ENCODE measurements at places on chromosomes 5 and 9.
A peak's percentile ranks its signal among the peaks of the same experiment; 100 is the strongest.

- no peak for DNase-seq
Measured at GRCh38 chr9:88757406-88758010, 222.5 kb downstream of the NXNL2 start.

DNA sequence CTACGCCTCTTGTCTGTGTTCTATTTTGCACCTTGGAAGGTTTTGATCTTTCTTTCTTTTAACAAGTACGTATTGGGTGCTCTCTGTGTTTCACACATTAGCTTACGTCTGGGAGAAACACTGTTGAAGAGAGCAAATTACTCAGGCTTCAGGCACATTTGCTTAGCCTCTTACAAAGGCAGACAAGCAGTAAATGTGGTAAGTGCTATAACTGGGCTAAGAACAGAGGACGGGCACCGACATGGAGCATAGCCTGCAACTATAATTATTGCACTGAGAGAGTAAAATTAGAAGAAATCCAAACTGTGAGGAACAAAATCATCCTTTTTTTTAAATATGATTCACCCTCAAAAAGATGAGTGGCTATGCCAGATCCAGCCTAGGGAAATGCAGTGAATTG lies 9.4 kb upstream of the PARP8 start:
- no peak for DNase-seq

DNA sequence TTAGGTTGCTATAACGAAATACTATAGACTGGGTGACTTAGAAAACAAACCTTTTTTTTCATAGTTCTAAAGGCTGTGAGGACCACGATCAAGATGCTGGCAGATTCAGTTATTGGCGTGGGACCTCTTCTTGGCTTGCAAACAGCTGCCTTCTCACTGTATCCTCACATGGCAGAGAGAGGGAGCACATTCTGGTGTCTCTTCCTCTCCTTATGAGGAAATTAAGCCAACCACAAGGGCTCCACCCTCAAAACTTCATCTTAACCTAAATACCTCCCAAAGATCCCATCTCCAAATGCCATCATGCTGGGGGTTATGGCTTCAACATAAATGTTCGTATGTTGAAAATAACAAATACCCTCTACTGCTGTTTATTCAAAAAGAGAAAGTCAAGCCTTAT lies 197.1 kb downstream of the CEMIP2 start:
- DNase-seq, result no peak

DNA sequence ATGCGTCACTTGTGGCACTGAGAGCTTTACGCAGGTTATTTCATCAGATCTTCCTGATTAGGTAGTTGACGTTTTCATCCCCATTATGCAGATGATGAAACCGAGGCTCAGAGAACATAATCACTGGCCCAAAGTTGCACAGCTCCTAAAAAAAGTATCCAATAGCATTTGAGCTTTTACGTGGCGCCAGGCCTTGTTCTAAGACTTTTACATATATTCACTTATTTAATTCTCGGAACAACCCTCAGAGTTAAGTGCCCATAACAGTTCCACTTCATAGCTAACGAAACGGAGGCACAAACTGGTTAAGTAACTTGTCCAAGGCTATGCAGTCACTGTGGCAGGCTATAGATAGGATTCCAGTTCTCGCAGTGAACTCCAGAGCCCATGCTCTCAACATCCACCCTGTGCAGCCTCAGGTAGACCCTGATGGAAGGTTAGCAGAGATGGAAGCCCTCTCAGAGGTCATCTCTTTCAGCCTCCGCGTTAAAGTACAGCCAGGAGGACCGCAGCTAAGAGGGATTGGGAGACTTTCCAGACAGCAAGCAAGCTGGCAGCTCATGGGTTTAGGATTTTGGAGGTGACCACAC lies 39.3 kb downstream of the AMBP start:
- DNase-seq, result no peak

- DNase-seq, result no peak
Measured at GRCh38 chr9:17322882-17323864, 188.3 kb downstream of the CNTLN start.

DNA sequence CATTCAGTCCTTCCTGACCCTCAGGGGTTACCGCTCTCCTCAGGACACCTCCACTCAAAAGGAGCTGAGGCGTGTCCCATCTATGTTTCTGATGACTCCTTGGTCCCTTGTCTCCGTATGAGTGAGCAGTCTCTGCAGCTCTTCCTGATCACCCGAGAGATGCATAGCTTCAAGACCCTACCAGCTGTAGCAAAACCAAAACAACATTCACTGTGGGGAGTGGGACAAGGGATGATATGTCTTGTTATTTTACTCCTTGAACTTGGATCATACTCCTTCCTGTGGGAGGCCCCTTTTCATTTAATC lies 14.4 kb downstream of the GLDC start:
- no peak for DNase-seq

GRCh38 chr5:3375586-3376311 lies 219.9 kb upstream of the IRX1 start:
- no peak for DNase-seq

DNA sequence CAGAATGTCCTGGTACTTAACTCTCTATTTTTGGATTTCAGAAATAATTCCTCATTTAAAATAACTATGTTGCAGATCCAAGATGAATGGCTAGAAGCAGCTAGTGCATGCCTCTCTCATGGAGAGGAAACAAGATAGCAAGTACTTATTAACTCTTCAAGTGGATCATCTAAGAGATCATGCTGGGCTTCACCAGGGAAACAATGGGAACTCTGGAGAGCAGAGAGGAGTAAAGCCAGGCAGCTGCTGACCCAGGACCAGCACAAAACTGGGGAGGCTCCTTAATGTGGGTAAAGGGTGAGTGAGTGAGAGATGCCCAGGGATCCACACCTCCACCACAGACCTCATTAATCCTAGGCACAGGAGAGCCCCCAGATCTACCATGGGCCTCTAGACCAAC lies 897.8 kb upstream of the ACO1 start:
- no peak for DNase-seq

- DNase-seq, result no peak
Measured at GRCh38 chr9:88196142-88196790, 58.0 kb upstream of the SPATA31C2 start.

GRCh38 chr5:149581192-149581861 lies at the start of gene ARHGEF37:
TSS of gene ARHGEF37 (plus strand) at chr5:149581498. CDS start at chr5:149597770, 16,272 bp downstream.
- peak; percentile 73 for DNase-seq

DNA sequence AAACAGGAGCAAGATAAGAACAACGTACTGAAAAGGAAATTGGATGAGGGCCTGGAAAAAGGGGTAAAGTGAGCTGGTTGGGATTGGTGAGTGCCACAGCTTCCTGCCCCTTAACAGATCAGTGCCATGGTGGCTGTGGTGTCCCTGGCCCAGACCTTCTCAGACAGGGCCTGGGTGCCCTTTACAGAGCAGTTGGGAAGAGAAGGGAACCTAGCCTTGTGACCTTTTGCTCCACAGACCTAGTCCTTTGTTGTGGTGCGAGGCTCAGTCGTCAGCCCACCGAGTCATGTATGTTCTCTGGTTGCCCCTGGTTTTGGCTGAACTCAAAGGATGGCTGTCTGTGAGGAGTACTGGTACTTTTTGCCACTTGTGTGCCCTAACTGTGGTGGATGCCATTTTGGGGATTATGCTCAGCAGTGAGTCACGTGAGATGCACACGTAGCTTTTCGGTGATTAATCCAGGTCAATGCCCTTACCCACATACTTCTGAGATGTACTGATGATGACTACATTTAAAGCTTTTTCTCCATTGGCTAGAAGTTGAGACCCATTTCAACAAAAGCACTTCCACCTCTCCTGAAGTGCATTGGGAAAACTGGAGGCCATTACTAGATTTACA lies 48.4 kb downstream of the EXOSC2 start:
- DNase-seq, result no peak

DNA sequence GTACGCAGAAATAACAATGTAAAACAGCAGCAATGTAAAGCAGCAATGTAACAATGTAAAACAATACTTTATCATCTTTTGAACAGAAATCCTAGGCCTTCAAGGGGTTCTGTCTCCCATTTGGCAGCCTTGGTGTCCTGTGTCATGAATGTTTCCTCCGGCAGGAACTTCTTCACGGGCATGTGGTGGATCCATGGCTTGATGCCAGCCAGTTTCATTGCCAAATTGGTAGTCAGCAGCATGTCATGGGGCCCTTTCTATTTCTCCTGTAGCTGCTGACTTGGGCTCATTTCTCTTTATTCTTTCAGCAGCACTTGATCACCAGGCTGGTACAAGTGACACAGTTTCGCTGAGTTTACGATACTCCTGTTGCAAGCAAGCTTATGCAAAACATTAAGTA lies 275.3 kb downstream of the HTR1A start:
- DNase-seq, result peak; percentile 49

- DNase-seq, result no peak
Measured at GRCh38 chr5:95615164-95615467, 4.8 kb upstream of the GPR150 start.

DNA sequence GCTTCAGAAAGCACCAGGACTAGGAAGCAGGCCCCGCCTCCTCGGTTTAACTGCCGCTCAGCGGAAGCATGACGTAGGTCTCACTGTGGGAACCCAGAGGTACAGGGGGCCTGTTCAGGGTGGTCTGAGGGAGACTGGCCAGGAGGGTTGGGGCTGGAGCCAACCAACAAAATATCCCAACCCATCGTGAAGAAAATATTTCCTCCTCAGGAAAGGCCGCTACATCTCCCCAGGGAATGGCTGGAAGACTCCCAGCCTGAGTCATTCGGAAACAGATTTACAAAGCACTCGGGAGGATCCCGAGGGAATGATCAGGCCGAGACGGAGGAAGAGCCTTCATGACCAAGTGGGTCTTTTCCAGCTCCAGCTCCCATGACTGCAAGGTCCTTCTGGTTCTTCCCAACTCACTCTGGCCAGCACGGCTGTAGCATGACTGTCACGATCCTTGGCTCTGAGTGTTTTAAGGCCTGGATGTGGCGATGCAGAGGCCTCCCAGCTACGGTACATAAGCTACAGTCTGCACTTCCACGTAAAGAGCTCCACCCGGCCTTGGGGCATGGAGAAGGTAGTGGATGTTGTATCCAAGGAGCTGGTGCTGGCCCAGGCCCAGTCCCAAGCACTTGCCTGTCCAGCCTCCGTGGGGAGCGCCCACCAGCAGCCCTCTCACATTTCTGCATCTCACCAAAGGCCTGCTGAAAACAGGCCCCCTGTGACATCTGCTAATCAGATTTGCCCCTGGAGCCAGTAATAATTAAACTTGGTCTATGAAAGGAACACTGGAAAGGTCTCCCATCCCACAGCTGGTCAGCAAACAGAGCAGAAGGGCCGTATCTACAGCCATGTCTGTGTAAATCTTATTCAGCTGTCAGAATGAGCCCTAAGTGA lies 100.6 kb downstream of the LHFPL2 start:
- DNase-seq, result no peak

DNA sequence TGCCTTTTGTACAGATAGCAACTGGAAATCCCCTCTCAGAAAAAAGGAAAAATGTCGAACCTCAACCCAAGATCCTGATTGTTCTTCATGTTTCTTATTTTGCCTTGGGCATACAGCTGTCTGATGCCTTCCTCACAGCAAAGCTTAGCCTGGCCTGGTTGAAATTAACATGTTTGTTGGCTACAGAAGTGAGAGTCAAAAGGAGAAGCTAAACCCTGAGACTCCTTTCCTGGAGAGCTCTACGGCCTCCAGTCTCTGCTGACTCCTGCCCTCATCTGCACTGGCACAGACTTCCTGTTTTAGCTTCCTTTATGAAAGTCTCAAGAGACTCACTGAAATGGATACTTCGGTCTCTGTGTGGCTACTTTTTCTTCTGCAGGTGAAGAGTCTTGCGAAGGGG lies 186.7 kb downstream of the PARP8 start:
- DNase-seq, result no peak

DNA sequence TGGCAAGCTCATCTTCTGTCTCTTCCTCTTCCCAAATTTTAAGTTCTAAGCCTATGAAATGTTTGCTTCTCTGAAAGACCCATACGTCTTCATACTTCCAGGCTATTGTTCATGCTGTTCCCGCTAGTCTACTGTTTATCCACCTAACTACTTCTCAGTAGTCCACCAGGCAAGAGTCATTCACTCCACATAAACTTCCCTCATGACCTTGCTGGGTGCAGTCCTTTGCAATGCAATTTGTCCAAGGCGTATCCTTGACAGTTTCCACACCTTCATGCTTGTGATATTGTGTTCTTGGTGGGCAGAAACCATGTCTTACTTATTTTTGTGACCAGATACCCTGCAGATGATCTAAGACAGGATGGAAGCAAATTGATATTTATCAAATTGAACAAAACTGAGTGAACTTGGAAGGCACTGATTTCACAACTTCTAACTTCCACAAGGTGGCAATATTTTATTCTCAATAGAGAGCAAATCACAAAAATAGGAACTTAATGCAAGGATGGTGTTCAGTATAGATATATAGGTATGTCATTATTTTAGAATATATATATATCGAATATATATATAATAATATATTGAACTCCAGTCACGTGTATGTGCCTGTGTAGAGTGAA lies 30.3 kb downstream of the TYRP1 start:
- DNase-seq, result peak; percentile 36

GRCh38 chr9:14993061-14993800 lies 83.0 kb upstream of the FREM1 start:
- DNase-seq, result peak; percentile 88

DNA sequence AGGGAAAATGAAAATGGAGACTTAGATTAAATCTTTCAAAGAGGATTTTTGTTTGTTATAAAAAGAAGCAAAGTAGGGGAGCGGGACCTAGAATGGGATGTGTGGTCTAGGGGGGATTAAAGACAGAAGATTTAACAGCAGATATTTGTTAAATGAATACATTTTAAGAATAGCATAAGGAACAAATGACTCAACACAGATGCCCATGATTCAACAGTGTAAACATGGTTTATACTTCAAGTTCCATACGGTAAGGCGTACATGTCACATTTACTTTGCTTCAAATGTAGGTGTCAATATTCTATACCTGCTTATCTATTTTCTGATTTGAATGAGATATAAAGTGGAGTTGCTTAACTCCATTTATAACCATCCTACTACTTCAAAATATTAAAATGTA lies 1.5 kb downstream of the TICAM2 start:
- DNase-seq, result no peak

DNA sequence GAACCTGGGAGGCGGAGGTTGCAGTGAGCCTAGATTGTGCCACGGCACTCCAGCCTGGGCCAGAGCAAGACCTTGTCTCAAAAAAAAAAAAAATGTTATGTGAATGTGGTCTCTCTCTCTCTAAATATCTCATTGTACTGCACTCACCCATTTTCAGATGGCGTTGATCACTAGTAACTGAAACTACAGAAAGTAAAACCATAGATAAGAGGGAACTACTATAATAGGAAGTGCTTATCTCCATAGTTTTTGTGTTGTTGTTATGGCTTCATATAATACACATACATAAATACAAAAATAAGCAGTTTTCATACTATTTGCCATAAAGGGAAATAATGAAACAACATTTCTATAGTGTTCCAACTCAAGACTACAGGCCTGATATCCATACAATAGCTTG lies 9.1 kb downstream of the IL31RA start:
- no peak for DNase-seq

- peak; percentile 67 for DNase-seq
Measured at GRCh38 chr5:83474161-83474796, 2.7 kb downstream of the VCAN start.
